ENCODE measurements at places on chromosomes 2 and 18.

GRCh38 chr2:10934979-10935350 is 23.2 kb downstream of the KCNF1 start:
- DNase-seq, result no peak

DNA sequence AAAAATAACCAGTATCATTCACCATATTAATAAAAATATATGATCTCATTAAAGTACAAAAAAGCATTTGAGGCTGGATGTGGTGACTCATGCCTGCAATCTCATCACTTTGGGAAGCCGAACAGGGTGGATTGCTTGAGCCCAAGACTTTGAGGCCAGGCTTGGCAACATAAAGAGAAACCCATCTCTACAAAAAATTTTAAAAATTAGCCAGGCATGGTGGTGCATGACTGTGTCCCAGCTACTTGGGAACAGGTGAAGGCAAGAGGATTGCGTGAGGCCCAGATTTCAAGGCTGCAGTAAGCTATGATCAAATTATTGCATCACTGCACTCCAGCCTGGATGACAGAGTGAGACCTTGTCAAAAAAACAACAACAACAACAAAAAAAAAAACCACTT is 75.9 kb downstream of the RAD51AP2 start:
- no peak for DNase-seq

DNA sequence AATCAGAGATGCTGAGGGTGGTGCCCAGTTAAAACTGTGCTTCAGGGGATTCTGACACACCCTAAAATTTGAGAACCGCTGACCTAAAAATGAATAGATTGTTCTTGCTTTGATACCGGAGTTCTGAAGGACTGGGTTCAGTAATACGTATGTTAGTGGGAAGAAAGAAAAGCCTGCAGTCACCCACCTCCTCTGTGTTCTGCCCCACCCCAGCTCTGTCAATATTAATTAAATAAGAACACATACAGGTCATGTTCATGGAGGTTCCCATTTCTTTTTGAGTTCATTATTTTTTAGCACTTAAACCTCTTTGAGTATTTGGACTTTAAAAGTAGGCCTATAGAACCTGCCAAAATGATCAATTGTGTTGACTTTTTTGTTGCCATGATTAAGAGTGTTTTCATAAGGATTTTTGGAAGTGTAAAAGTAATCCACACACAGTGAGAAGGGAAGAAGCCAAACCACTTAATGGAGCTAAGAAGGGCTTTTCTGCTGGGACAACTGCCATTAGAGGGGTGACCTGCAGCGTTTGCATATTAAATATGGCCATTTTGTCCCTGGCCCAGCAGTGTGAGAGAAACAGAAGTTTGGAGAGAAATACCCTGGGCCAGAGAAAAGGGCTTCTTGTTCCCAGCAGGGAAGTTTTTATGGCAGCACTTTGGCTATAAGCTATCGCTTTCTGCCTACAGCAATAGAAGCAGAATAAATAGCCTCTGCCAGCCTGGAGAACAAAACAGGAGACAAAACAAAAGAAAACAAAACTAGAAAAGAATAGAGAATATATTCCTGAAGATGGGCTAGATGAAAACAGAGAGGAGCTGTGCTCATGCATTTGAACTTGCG is 80.7 kb upstream of the RNF152 start:
- DNase-seq, result no peak

DNA sequence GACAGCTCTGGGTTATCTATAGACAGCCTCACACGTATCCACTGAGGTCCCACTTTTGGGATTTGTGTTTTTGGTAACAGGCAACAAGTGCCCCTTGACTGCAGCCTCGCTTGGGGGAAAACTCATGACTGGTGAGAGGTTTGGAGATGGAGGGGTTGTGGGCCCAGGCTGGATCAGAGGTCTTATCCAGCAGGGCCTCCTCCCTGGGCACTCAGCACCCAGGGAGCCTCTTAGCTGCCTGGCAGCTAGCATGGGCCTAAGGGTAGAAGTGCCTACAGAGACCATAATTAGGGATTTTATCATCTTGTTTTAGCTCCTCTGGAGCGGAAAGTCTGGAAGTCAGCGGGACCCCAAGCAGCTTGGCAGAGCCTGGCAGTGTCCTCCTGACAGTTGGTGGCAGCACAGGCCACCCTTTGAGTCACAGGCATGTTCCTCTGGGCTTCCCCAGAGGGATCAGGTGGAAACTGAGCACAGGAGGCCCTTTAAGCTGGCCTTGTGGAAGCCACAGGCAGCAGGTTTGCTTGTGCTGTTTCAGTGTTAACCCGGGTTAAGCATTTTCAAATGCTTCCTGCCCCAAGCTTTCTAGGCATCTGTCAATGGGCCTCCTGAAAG is 143.1 kb downstream of the KCTD1 start:
- DNase-seq, result no peak

DNA sequence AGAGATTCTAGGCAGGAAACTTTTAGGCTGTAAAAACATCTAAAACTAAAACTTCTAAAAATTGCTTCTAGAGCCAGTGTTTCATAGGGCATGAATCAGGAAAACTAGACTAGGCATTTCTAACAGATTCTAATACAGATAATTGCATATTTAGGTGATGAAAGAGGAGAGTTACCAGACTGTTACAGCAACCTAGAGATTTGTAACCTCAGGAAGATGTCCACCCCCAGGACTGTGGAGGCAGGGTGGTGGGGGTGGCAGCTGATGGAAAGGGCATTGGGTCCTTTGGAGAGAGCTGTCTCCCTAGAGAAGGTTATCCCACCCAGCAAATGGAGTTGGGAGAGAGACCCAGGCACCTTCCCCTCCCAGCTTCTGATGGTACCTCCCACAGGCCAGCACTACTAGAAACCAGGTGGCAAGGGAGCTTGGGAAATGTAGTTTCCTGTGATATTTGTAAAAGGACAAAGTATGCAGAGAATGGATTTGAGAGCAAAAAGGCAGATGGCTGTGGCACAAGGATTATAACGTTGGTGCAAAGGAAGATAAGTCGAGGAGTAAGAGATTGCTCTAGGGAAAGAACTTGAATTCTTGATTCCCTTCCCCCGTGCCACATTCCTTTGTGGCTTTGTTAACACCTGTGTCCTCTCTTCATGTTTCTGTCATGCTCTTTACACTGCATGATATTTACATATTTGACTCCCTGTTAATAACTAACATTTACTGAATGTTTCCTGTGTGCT is 75.6 kb upstream of the MGAT5 start:
- no peak for DNase-seq

- no peak for DNase-seq
These were observed 189.2 kb downstream of the OSR1 start for GRCh38 chr2:19169134-19169768.

GRCh38 chr2:129056959-129057317 is 738.3 kb upstream of the HS6ST1 start:
- DNase-seq, result no peak

DNA sequence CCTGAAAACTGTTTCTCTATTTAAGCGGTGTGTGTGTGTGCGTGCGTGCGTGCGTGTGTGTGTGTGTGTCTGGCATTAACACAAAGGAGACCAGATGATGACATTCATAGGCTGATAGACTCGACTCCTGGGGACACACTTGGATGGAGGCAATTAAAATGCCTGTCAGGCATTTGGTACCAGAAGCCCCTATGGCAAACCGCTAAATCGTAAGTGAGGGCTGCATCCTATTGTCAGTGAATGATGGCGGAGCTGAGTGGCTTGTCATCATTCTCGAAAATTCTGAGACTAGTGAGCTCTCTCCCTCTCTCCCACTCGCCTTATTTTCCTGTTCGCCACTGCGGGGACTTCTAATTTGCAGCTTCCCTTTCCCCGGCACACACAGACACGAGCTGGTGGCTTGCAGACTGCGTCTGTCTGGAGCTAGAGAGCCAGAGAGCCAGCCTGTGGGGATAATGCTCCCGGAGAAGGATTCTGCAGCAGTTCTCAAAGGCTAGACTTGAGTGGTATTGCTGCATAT is 155.4 kb downstream of the MAP2 start:
- DNase-seq, result no peak

GRCh38 chr2:14715600-14715999 is 83.1 kb downstream of the LRATD1 start:
- no peak for DNase-seq

DNA sequence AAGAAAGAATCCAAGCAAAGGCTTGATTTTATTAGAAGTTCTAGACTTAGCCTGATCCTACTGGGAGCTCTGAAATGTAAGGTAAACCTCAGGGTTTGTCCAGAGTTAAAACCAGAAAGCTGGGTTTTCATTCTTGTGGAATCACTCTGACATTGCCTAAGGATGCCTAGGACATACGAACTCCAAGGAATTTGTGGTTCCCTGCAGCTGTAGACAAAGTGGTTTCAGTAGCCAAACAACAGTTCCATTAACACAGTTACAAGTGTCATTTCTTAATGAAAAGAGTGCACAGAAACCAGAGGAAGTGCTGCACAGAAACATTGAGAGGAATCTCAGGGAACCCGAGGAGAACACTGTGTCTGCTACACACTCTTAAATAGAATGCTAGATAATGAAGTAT is 221.4 kb upstream of the ST6GAL2 start:
- no peak for DNase-seq

- no peak for DNase-seq
These were observed 70.2 kb downstream of the TMEM163 start for GRCh38 chr2:134648586-134648985.

GRCh38 chr18:43159086-43159770 is 43.7 kb upstream of the RIT2 start:
- no peak for DNase-seq

DNA sequence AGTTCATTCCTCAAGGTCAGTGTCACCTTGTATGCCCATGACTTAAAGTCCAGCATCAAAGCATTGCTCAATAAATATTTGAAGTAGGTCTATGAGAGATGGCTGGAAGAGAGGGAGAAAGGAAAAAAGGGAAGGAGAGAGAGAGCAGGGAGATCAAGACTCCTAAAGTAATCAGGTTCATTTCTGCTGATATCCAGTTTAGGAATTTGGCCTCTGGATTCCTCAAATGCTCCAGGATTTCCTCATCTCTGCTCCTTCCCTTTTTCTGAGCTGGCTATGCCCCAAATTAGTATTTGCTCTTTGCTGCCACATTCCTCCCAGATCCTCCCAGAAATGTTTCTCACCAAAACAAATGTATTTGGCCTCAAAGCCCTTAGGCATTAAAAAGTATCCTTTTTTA is 739.4 kb upstream of the CHAC2 start:
- DNase-seq, result no peak

DNA sequence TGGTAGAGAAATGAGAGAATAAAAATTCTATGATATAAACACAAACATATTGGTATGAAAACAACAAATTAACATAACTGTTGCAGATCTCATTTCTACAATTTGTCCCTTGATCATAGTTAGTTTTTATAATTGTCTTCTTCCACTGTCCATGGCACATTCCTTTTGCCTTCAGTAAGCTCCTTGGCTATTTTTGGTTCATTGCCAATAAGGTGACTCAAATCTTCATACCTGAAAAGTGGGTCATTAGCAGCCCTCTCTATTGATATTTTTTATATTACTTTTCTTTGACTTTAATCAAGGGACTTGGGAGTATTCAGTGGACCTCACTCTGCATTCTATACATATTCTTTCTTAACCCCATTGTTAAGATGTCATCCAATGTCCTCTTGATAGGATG is 552.9 kb downstream of the TDRD15 start:
- no peak for DNase-seq

- peak; percentile 20 for DNase-seq
These were observed 59.4 kb downstream of the DGKD start for GRCh38 chr2:233413559-233414272.

GRCh38 chr2:99900556-99900955 is 241.8 kb downstream of the AFF3 start:
- DNase-seq, result no peak

- no peak for DNase-seq
These were observed 18.3 kb upstream of the CHCHD5 start for GRCh38 chr2:112566104-112566503.

GRCh38 chr2:240529344-240529999 is 28.3 kb downstream of the ANKMY1 start:
- no peak for DNase-seq

DNA sequence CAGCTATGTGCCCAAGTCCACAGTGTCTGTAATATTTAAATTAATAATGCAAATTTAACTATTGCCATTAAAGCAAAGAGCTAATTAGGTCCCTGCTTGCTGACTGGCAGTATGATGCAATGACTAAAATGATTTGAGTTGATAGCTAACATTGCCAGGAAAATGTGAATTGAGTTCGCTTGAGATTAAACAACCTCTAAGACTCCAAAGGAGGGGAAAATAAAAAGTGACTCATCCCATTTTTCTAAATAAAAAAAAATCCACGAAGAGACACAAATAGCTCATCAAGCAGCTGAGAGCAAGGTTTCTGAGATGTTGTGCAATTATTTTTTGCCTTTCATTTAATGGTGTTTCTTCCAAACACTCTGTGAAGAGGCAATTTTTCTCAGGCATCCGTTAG is 413.0 kb downstream of the MTX2 start:
- no peak for DNase-seq

GRCh38 chr2:58194458-58194857 is 46.7 kb downstream of the FANCL start:
- no peak for DNase-seq

GRCh38 chr2:157672129-157672528 is 43.5 kb upstream of the ACVR1C start:
- DNase-seq, result no peak

DNA sequence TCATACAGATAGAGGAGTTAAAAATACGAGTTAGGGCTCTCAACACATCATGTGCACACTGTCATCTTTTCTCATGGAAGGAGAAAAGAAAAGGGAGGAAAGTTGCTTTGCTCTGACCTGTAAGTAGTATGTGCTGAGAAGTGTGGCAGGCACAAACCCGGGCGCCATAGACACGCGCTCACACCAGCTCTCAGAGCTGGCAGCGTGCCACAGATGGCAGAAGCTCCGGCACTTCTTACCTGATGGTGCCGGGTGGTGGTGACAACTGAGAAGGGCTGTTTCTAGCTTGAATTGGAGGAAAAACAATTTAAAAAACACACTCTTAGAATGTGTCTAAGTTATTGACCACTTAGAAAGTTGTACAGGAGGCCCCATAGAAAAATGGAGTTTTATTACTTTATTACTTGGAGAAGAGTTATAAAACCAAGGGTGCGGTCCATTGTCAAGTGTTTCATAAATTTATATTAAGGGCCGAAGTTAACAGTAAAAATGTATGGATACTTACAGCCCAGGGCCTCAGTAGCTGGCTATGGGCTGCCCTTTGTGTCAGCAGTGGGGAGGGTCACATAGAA is 92.2 kb downstream of the DPP4 start:
- DNase-seq, result no peak

DNA sequence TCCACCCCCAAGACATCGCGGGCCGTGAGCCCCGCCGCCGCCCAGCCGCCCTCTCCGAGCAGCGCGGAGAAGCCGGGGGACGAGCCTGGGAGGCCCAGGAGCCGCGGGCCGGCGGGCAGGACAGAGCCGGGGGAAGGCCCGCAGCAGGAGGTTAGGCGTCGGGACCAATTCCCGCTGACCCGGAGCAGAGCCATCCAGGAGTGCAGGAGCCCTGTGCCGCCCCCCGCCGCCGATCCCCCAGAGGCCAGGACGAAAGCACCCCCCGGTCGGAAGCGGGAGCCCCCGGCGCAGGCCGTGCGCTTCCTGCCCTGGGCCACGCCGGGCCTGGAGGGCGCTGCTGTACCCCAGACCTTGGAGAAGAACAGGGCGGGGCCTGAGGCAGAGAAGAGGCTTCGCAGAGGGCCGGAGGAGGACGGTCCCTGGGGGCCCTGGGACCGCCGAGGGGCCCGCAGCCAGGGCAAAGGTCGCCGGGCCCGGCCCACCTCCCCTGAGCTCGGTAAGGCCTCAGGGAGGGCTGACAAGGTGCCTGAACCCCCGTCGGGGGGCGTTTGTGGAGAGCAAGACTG is 14.2 kb downstream of the SPEG start:
- DNase-seq, result no peak

- no peak for DNase-seq
These were observed 108.2 kb downstream of the TDRD15 start for GRCh38 chr2:21231985-21232384.
